ENCODE measurements at places on chromosomes 1 and 21. TPM values are rescaled to one million over a fixed set of nuclear protein-coding genes. Genes with fewer than 3 reads are reported as not detected.

The FNDC10 gene
- 1.2 TPM for total RNA-seq

The RGL1 gene
- 1.5 TPM for total RNA-seq

The DENND2C gene
- total RNA-seq, result 2.8 TPM

The LCE1E gene
- total RNA-seq, result not detected

The RNU1-2 gene
- under 0.01 TPM for total RNA-seq

The ERICH3 gene
- total RNA-seq, result under 0.01 TPM

The SPRR2E gene
- not detected for total RNA-seq

The C1orf56 gene
- total RNA-seq, result 0.31 TPM

The NID1 gene
- total RNA-seq, result 6.1 TPM

The ZNF648 gene
- total RNA-seq, result not detected

The MAGOH gene
- 63.0 TPM for total RNA-seq

The LENEP gene
- 0.63 TPM for total RNA-seq

The ZBTB8B gene
- not detected for total RNA-seq

The C8B gene
- not detected for total RNA-seq

The KRTAP13-2 gene
- total RNA-seq, result not detected
